ENCODE measurements at places on chromosomes 12 and 14.

- ATAC-seq, result no peak
Observed at GRCh38 chr14:73718418-73719251, 4.5 kb upstream of the PNMA1 start.

DNA sequence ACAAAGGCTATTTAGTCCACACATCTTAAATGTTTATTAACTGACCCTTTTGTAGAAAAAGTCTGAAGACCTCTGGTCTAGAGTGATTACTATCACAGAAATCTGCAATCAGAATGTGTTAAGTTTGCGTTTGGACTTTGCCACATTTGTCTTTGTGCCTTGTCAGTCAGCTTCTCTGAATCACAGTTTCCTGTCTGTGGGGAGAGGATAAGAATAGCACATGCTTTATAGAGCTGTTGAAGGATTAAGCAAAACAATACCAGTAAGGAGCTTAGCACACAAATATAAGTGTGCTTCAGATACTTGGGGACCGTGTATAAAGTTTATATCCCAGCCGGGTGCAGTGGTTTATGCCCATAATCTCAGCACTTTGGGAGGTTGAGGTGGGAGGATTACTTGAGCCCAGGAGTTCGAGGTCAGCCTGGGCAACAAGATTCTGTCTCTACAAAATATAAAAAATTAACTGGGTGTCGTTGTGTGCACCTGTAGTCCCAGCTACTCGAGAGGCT, 63.0 kb upstream of the BTG1 start:
- peak; percentile 73 for ATAC-seq

GRCh38 chr12:92602930-92603623, 99.7 kb upstream of the PLEKHG7 start:
- no peak for ATAC-seq

- ATAC-seq, result no peak
Observed at GRCh38 chr12:8554451-8555195, 13.9 kb upstream of the CLEC4E start.

GRCh38 chr12:116433249-116433648, 125.9 kb upstream of the MAP1LC3B2 start:
- ATAC-seq, result no peak

GRCh38 chr14:94682061-94682516, 69.9 kb downstream of the SERPINA3 start:
- ATAC-seq, result no peak

DNA sequence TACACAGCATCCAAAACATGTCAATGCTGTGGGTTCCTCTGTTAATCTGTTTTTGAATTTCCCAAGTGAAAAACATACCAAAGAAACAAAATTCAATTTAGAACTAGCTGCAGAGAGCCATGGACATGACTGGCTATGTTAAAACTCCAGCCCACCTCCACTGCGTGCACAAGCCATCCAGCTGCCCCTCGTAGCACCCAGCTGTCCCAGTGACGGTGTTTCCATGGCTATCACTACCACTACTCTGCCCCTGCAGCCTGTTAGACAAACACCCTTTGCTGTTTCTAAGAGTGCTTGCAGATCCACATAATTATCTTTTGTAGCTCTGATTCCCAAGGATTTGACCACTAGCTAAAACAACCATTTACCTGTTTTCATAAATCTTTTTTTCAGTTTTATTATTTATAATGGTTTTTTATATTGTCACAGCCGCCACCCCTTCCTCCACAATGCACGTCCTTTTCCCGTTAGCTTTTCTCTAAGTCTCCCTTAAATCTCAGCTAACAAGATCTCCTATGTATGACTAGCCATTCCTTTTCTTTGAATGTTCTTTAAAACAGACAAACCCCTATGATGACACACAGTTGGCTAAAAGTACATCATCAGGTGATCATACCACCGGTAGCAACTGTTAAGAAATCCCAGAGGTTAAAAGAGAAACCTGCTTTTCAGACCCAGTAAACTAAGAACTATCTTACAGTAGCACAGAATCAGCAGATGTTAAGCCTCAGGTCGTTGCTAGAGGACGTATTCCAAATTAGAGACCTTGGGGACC, 37.8 kb upstream of the NAA30 start:
- ATAC-seq, result no peak

DNA sequence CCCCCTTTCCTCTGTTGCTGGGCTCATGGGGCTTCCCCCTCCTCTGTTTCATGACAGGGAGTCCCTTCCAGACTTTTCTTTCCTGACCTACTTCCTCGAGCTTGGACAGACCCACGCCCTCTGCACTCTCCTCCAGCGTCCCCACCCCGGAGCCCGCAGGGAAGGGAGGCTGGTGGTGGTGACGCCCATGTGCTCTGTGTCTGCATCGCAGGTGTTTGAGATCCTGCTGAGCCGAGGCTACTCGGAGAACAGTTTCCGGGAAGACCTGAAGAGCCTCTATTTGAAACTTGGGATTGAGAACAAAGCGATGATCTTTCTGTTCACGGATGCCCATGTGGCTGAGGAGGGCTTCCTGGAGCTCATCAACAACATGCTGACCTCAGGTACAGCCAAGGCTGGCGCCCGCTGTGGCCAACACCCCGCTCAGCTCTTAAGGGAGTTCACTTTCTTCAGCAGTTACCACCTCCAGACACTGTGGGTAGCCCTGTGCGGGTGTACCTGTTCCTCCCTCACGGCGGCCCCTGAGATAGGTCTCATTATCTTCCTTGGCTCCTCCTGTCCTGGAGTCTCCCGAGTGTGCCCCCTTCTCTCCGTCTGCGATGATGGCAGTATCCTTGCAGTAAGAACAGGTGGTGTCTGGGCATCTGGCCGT, 85.6 kb downstream of the CCDC92 start:
- ATAC-seq, result no peak

DNA sequence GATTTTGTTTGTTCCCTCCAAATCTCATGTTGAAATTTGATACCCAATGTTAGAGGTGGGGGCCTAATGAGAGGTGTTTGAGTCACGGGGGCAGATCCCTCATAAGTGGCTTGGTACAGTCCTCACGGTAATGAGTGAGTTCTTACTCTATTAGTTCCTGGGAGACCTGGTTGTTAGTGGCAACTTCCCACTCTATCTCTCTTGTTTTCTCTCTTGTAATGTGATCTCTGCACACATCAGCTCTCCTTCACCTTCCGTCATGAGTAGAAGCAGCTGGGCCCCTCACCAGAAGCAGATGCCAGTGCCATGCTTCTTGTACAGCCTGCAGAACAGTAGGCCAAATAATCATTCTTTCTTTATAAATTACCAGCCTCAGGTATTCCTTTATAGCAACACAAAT, 29.6 kb upstream of the KCNK10 start:
- ATAC-seq, result no peak

DNA sequence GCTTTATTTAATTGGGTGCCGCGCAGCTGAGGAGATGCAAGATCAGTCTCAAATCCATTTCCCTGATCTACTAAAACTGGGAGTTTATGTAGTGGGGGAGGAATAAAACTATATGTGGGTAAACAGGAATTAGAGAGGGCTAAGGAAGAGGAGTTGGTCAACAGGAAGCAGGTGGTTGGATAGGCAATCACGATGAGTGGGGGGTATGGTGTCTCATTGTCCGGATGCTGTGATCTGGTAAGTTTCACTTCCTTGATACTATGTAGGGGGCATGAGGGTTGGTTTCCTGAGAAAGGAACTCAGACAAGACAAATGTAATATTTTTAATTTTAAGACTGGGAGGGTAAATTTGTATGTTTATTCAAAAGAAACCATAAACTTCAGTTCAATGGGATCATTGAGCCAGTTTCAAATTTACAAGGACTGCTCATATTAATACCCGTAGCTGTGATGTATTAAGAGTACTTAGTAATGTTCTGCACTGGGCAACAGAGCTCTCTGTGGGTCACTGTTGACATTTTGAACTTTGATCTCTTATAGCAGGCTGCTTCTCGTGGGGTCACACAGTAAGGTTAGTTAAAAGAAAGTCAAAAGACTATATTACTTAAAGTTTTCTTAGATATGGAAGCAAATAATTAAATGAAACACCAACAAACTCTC, 786.2 kb upstream of the FBXO33 start:
- ATAC-seq, result no peak

GRCh38 chr12:22796941-22797630, 172.1 kb downstream of the ETNK1 start:
- ATAC-seq, result no peak

DNA sequence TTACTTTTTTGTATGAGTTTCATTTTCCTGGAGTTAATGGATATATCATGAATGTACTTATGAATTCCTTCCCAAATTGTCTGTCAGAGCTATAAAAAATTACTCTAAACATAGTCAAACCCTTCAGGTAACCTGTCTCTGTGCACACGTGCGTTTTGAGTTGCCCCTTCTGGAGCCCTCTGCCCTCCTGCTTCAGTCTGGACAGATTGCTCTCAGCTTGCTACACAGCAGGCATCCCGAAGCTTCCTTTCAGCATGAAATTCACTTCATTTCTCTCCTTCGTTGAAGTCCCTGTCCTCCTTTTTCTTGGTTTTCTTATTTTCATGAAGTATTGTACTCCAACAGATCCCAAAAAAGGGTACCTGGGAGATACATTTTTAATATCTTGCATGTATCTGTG, 47.3 kb downstream of the FNTB start:
- ATAC-seq, result no peak

DNA sequence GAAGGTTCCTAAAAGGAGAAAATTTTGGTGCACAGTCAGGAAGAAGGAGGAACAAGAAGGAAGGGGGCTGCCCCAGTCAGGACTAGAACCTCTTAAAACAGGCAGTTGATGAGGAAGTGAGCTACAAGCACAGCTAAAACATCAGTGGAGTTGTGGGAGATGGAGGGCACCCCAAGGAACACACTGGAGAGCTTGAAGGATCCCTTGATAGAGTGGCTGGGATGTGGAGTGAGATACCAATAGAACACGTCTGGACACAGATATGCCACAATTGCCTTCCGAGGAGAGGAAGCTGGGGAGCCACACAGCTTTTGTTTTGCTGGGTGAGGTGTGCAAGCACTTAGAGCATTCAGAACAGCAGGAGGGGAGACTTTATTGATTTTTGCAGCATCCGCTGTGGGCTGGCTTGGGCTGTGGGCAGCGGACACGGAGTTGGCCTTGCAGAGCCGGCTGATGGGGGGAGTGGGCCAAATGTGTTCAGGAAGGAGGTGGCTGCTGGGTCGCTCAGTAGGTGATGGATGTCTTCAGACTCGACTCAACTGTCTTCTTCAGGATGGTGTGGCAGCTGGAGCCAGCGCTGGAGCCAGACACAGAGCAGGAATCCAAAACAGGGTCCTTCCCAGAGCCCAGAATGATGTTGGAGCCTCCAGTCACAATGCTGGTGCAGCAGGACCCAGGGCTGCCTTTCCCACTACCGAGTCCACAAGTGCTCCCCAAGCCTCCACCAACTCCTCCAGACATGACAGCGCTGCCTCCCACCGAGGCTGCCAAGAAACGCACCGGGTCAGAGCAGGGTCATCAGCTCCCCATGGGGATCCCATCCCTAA, 4.7 kb upstream of the KRT79 start:
- ATAC-seq, result no peak

- ATAC-seq, result peak; percentile 75
Observed at GRCh38 chr12:94560431-94561221, 89.7 kb downstream of the TMCC3 start.

GRCh38 chr12:14395074-14395778, 29.7 kb downstream of the ATF7IP start:
- ATAC-seq, result peak; percentile 6

DNA sequence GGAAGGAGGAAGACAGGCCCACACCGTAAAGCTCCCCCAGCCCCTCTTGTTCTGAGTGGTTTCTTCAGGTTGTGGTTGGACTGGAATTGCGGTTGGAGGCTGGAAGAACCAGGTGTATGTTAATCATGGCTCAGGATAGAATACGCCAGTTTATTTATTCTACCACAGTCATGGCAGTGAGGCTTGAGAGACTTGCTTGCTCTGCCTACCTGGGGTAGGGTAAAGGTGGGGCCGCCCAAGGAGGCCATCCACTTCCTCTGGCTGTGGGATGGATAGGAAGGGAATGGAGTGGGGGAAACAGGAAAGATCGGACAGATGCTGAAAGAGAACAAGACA, 8.1 kb downstream of the SHMT2 start:
- no peak for ATAC-seq

- ATAC-seq, result no peak
Observed at GRCh38 chr12:6823182-6824084, 1.8 kb downstream of the GPR162 start.

DNA sequence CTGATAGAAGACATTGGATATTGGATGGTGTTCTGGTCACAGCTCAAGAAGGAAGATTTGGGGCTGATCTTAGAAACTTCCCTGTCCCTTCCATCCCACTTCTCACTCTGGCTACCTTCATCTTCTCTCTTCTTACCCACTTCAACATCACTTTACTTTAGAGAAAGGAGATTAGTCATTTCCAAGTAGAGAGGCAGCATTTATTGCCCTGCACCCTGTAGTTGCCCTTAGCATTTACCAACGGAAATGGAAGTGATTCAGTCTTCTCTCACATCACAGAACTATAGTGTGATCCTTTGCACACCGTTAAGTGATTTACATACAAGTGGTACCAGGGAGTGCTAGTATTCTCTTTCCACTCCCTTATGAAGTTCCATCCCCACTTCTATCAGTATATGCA, 52.4 kb downstream of the PHLDA1 start:
- ATAC-seq, result peak; percentile 81

GRCh38 chr14:89406941-89407340, 10.1 kb downstream of the FOXN3 start:
- ATAC-seq, result no peak

GRCh38 chr14:71267007-71267513, 359.8 kb downstream of the PCNX1 start:
- peak; percentile 78 for ATAC-seq

DNA sequence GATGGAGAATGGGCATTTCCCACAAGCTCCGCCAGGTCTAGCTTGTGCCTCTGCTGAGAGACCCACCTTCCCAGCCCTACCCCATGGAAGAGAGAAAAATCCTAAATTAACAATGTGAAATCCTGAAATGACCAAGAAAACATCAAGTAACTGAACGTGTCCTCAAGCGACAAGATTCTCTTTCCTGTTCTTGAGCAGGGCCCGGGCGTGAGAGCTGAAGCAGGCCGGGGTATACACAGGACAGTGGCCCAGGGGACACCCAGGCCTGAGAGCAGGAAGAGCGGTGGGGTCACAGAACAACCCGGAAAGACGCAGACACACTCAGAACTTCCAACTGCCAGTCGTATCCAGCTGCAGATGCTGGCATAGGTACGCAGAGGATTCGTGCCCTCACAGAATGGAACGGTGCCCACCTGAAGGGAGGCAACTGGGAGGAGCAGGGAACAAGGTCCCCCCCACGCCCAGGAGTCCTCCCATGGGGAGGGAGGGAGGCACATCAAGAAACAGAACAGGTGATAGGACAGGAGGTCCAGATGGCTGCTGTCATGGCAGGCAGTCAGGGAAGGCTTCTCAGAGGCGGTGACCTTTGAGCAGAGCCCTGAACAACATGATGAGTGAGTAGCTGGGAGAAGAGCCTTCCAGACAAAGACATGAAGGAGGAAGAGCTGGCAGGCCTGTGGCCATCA, 9.1 kb downstream of the RIMBP2 start:
- ATAC-seq, result no peak

Data from activated CD4-positive, CD25-positive, alpha-beta regulatory T cell treated with anti-CD3 and anti-CD28 coated beads, Interleukin-2, amount 50 U/mL, for 24 hours (primary cell).